AG10803 (cell line): ENCODE measurements at places on chromosomes 16 and 17.

GRCh38 chr17:34377078-34377823, 14.2 kb upstream of the CCL1 start:
- no peak for DNase-seq

DNA sequence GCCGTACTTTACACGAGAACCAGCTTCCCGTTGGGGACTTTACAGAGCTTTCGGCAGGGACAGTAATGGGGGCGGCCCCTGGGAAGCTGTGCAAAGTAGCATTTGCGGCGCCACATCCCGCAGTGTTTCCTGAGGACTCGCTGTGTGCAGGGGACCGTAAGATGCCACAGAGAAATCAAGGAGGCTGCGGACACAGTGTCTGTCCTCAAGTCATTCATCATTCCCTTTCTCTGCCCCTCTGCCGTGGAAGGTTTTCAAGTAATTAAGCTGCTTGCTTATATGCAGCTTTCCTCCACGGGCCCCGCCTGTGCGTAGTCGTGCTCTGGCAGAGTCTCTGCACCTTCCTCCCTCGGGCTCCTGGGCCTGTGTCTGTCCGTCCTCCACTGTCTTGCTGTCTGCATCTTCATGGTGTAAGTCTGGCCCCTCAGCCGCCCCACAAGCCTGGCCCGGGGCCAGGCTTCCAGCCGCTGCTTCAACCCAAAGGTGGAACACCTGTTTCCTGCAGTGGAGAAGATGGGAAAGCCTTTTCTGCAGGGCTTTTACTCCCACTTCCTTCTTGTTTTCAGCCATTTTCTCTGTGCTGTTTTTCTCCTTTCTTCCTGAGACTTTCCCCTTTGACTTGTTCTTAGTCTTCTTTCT, 216.9 kb upstream of the CHMP6 start:
- DNase-seq, result no peak

GRCh38 chr16:1590930-1591705, 20.8 kb downstream of the IFT140 start:
- DNase-seq, result no peak

DNA sequence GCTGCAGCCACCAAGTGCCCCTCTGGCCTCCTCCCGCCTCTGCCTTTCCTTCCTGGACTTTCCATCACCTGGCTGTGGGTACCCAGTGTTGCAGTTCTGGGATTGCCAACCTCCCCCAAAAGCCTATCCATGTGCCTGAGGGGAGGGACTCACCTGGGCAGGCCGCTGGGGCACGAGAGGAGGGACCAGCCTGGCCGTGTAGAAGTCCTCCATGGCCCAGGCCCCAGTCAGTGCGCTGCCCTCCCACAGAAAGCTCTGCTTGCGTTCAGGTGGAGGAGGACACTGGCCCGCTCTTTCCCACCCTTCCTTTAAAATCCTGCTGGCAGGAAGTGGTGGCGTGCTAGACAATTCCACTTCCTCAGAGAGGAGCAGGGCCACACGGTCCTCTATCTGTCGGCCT, 14.2 kb downstream of the SLX4 start:
- no peak for DNase-seq

GRCh38 chr17:52201767-52202519, 43.4 kb upstream of the CA10 start:
- no peak for DNase-seq

- no peak for DNase-seq
Measured at GRCh38 chr17:66950325-66950724, 14.2 kb upstream of the CACNG4 start.

GRCh38 chr17:62059414-62059813, 5.7 kb downstream of the MED13 start:
- DNase-seq, result no peak

DNA sequence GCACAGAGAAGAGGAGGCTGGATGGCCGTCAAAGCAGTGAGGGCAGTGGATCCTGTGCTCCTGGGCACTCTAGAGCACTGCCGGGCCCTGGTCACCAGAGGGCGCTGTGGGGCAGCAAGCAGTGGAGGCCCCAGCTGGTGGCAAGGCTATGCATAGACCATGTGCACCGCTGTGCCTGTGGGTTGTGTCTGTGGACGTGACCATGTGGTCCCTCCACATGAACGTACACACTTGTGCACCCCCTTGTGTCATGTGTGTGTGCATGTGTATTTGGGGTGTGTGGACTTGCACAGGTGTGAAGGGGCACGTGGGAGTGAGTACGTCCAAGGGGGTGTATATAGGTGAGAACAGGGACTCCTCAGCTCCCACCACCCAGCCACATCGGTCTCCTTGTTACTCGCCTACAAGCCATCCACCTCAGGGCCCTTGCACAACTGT, 4.4 kb upstream of the MAP2K3 start:
- peak; percentile 75 for DNase-seq

- DNase-seq, result peak; percentile 79
Measured at GRCh38 chr16:10490141-10490540, 90.3 kb downstream of the EMP2 start.

DNA sequence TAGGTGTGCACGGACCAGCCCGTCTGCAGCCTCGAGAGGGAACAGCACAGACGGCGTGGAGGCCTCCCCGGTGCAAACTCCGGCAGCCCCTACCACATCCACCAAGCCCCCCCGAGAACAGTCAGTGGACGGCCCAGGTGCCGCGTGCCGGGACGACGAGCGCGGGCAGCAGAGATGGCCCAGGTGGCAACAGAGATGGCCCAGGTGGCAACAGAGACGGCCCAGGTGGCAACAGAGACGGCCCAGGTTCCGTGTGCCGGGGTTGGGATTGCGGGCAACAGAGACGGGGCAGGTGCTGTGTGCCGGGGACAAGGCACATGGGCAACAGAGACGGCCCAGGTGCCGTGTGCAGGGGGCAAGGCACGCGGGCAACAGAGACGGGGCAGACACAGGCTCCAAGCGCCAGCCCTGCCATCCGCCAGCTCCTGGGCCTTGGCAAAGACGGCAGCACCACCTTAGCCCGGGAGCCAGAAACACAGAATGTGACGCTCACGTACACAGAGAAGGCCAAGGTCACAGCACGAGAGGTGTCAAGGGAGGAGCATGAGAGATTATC, 31.1 kb downstream of the RPH3AL start:
- no peak for DNase-seq

GRCh38 chr17:67487506-67487905, 110.4 kb downstream of the PITPNC1 start:
- no peak for DNase-seq

DNA sequence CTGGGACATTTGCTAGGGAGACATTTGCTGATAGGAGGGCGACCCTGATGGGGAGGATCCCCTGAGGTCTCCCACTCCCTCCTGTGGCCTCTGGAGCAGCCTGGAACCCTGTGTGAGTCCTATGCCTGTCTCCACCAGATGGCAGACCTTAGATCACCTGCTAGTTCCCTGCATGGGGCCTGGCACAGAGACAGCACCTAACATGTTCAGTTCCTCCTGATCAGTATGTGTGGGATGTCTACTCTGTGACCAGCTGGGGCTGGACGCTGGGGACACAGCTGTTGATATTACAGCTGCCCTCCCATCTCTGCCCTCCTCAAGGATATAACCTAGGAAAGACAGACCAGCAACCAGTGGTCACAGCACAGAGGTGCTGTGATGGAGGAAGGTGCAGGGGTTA, 1.1 kb upstream of the ADCY7 start:
- DNase-seq, result no peak

DNA sequence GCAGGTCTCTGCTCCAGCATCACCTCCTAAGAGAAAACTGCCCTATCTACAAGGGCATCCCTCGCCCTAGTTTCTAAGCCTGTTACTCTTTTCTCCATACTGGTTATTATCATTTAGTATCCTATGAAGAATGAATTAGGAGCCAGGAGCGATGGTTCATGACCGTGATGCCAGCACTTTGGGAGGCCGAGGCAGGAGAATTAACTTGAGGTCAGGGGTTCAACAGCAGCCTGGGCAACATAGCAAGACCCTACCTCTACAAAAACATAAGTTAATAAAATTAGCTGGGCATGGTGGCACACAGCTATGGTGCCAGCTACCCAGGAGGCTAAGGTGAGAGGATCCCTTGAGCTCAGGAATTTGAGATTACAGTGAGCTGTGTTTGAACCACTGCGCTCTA, 7.2 kb downstream of the EARS2 start:
- no peak for DNase-seq

GRCh38 chr17:37849617-37849972, 74.6 kb upstream of the TBC1D3K start:
- no peak for DNase-seq

- no peak for DNase-seq
Measured at GRCh38 chr17:13925579-13925978, 143.7 kb upstream of the COX10 start.

GRCh38 chr17:59149051-59149450, 5.9 kb downstream of the SKA2 start:
- DNase-seq, result peak; percentile 45

DNA sequence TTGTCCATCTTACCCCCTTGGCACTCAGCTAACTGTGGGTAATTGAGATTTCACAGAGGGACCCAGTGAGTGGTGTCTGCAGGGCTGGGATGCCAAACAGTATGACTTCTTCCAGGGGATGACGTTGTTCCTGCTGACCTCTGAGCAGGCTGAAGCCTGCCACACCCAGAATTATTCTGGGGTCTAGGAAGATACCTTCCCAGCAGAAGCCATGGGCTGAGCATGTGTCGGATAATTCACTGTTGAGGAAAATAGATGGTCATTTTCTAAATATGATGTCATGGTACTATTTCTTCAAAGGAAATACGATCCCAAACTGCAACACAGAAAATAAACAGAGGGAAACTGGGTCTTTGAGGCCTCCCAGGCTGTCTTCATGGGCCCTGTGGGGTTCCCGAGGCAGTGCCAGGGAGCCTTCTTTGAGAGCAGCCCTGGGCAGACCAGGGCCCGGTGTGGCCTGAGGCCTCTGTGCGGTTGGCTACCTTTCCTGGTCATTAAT, 17.4 kb downstream of the WNT9B start:
- DNase-seq, result no peak

DNA sequence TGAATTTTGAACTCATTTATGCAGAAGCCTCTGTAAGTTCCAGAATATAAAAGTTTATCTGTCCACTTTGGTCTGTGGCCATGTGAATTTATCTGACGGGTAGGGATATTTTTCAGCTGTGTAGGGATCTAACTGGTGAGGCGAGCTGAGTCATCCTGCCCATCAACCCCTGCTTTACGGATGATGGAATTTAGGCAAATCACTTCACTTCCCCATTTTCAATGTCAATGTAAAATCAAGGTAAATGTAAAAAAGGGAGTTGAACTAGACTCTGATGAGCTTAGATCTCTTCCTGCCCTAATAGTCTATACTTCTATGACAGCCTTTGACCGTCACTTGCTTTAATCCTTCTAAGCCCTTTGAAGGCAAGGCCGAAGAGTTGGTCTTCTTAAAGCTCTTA, 2.6 kb downstream of the SLC16A6 start:
- DNase-seq, result no peak

DNA sequence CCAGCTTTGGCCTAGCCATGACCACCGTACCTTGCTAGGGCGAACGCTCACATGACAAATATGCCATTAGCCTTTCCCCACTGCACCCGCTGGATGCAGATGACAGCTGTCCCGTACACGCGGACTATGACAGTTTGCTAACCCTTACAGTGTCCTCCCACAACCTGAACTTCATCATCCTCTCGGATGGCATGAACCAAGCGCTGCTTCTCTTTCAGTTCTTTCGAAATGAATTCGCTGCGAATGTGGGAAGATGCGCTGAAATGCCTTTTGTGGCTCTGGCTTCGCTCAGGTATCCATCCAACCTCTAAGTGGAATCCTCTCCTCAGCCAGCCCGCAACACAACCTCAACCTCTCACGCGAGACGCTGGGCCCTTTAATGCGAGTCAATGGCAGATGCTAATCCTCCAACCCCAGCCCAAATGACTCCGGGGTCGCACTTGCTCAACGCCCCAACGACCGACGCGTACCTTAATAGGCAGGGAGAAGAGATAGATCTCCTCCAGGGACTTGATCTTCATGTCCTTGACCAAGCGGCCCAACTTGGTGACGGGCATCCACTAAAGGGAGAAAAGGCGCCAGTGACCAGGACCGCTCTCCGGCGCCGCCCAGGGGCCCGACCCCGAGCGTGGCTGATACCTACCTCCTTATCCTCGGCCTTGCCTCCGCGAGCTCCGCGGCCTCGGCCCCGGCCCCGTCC, 670 bp downstream of the RPS2 start:
- DNase-seq, result peak; percentile 33

DNA sequence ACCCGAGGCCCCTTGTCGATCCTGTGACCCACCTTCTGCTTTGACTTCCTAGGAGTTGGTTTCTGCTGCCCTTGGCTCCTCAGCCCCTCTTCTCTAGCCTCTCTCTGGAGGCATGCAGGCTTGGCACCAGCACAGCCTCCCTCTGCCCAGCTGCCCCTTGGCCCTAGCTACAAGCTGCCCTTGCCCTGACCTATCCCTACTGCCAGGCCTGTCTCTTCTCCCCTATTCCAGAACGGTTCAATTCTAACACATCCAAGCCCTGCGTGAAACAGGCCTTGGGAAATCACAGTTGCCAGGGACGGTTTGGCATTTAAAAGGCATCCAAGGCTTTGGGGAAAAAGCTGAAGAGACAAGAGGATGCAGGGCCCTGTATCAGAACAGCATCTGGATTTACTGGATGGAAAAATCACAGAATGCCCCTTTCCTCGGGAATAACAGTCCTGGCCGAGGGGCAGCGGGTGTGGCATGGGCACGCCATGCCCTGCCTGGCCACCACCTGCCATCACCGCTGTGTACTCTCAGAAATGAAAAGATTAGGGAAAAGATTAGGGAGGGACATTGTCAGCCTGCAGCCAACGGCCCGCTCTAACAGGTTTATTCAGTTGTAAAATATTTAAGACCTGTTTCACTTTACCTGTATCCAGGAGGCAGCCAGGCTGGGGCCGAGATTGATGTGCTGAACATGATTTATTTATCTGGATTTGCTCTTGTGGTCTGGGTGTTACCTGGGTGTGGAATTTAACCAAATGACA, 15.8 kb downstream of the RAI1 start:
- DNase-seq, result no peak

GRCh38 chr16:79053577-79053976, 547.0 kb downstream of the MAF start:
- DNase-seq, result no peak

GRCh38 chr16:502179-502943, 25.2 kb upstream of the CAPN15 start:
- DNase-seq, result no peak

DNA sequence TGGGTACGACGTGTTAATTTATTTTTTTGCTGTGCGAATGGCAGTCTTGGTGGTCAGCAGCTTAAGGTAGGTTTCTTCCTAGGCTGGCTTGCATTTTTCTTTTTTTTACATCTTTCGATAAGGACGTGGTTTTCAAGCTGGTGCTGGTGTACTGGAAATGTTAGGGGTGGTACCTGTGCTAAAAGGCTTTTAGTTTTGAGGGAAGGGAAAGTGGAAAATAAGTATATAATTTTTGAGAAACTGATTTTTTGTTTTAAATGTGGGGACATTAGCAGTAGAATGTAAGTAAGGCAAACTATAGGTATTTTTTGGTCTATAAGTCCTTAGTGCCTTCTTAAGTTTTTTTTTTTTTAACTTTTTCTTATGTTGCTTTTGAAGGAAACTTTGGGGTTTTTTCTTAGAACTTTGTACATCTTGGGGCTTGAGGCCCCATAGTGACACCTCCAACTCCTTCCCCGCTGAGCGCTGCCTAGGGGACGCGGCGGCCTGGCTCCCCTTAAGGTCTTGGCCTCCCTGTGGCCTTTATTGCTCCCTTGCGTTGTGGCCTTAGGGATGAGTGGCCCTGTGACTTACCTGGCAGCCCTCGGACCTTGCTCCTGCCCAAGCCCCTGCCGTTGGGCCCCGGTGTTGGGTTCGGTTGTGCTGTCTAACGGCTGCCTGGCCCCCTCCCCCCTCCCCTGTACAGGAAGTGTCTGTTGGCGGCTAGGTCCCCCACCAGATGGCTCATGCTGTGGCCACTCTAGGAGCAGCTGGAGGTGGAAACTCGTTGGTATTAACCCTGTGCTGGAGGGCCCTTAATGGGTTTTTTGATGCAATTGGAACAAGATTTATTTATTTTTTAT, 88.0 kb upstream of the RPRML start:
- DNase-seq, result peak; percentile 94
